NCI-H748 treated with DMSO at 0.1 percent for 48 hours (cell line): ENCODE measurements at places on chromosomes 7 and 10.

DNA sequence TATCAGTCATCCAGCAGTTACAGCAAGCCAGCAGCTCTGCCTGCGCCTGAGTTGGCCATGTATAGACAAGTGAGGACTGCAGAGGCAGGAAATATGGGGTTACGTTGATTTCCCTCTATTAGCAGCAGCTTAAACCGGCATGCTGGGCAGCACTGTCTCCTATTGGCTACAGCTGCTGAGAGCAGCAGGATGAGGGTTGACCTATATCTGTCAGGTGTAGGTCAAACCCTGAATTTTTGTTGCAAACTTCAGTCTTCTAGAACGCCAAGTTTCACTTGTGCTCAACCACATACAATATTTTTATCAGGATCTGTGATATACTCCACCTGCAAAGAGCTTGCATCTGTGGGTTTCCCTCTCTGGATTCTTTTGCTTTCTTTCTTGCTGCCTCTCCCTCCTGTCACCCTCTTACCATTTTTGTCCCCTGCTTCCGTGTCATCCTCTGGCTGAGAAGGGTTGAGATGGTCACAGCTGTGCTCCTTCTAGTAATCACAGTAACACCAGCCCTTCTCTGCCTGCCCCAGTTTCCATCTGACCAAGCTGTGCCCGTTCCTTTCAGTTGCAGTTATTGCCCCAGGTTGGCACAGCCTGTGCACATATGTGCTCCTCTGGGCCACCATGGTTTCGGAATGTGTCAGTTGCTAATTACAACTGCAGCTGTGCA is 23.8 kb upstream of the GLCCI1 start:
- no peak for DNase-seq

DNA sequence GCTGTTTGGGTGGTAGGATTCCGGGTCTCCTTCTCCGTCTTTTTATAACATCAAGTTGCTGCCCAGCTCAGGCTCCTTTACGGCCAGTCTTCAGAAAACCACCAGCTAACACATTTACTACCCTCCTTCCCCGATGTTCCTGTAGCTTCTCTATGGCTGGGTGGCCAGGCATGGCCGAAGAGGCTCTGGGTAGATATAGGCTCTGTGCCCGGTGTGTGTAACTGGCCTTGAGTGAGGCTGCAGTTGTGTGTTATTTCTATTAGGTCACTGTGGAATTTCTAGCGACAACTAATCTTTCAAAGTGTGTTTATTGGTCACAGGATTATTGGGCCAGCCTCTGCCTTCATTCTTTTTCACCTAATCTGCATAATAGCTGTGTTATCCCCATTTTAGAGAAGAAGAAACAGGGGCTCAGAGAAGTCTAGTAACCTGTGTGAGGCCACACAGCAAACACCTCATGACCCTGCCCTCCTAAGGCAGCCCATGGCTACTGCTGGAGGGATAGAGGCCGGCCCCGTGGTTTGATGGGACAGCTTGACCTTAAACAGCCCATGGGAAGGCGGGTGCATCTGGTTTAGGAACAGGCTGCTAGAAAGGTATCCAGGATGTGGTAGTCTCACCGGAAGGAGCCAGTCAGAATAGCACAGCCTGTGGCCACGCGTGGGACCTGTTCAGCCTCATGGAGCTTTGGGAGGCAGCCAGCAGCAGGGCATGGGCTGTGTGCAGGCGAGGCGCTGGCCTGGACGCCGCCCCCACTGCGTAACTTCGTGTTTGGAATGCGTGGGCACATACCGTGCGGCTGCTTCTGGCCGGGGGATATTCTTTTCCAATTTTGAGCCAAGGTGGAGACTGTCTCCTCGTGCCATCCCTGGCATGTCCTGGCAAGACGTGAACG is 29.7 kb downstream of the HTRA1 start:
- no peak for DNase-seq

DNA sequence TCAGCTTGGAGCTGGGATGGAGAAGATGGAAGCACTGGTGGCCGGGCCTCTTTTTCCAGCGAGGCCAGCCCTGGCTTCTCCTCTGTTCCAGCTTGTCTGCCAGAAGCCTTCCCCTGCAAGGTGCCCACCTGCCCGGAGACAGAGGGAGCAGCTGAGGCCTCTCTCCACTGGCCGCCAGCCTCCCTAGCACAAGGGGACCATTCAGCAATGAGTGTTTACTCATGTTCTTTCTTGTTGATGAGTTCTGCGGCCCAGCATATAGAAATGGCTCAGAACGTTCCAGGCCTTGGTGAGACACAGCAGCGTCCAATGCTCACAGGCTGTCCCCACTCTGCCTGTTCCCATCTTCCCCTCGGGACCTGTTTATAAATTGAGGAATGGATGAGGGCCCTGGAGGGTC is 47.3 kb downstream of the CHST3 start:
- no peak for DNase-seq

GRCh38 chr10:61472090-61472674 is 19.0 kb upstream of the TMEM26 start:
- no peak for DNase-seq

- DNase-seq: no peak
Measured at GRCh38 chr7:38716397-38716796, 85.2 kb upstream of the AMPH start.

- DNase-seq: no peak
Measured at GRCh38 chr7:103988468-103989199, 824 bp downstream of the RELN start.

GRCh38 chr7:38795593-38795992 is 113.4 kb downstream of the VPS41 start:
- DNase-seq: no peak

DNA sequence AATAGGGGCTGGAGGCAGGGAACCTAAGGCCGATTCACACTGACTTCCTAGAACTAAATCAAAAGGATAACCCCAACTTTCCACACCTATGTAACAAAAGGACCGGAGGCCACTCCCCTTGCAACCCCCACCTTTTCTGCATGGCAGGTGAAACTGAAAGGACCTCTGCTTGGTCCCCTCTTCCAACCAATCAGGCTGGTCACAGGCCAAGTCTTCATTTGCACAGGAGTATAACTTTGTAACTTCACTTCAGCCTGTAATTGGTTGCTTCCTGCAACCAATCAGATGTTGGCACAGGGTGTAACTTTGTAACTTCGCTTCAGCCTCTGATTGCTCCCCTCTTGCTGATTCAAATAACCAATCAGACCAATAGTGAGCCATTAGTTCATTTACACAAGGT is 190.0 kb downstream of the FAM107B start:
- DNase-seq: no peak

GRCh38 chr7:142711196-142711595 is 38.1 kb upstream of the PRSS1 start:
- DNase-seq: no peak

GRCh38 chr7:94276027-94276426 is 118.7 kb upstream of the COL1A2 start:
- DNase-seq: no peak

DNA sequence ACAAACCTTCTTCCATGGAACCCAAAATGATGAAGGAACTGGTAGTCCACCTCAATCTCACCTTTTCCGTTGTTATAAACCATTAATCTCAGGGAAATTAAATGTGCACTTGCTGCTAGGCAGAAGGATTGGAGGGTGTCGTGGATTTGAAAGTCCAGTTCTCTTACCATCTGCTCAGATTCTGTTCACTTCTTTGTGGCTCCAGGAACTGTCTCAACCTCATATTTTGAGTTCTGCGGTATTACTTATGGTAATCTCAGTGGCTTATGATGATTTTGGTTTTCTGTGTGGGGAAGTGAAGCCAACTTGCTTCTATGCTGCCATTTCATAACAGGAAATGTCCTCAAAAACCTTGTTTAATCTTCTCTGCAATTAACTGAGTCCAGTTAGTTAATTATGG is 136.4 kb downstream of the CDC14C start:
- DNase-seq: no peak

DNA sequence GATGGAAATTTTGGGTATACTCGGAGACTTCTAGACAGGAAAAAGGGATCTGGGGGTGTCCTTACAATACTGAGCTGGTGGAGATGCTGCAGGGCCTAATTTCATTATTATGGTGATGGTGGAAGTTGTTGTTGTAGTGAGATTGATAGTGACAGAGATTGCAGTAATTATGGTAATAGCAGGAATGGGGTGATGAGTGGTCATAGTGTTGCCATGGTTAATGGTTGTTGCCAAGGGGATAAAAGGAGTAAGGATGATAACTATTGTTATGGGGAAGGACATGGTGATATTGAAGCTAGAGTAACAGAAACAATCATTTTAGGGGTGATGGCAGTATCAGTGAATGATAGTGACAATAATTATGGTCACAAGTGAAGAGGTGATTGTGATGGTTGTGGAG is 27.1 kb upstream of the LBX1 start:
- DNase-seq: no peak

DNA sequence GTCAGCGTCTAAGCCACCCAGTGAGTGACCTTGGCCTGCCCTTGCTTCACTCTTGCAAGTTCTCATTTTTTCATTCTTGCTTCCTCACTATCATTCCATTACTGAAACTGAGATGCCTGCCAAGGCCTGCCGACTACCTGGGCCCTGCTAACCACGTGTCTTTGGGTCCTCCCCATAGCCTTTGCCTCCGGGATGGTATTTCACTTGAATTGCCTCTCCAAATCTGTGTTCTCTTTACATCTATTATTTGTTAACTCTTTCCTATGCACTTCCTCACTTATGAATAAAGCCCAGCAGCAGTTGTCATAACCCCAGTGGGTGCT is 234.6 kb downstream of the SNX10 start:
- DNase-seq: no peak

DNA sequence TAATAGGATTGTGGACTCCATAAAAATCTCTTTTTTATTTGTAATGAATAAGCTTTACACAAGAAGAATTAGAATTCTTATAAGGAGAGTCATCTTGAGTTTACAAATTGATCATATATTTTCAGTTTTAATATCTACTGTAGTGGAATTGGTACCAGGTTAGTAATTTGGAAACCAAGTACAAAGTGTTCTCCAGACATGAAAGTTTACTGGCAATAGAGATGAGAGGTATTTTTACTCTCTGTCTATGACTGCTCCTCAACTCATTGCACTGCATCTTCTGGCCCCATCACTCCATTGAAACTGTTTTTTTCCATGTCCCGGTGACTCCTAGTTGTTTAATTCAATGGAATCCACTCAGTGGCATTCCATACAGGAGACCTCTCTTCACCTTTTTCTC is 164.5 kb upstream of the SMIM30 start:
- no peak for DNase-seq

- DNase-seq: peak; percentile 91
Measured at GRCh38 chr7:28573651-28574301, 161.5 kb downstream of the CREB5 start.

DNA sequence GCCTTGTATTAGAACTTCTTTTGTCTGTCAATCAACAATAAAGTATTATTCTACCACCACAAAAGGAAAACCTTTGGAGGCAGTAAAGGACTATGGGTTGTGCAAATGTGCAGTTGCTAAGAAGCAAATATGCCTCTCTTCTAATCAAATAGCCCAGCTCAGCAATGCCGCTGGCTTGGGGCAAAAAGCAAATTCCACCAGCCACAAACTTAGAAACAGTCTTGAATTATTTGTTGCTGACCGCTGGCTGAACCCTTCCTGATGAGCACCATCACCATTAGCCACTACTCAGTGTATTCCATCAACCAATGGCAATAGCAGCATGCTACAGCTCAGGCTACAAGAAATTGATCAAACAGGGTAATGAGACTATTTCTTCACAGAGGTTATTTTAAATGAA is 51.0 kb downstream of the SKAP2 start:
- no peak for DNase-seq

DNA sequence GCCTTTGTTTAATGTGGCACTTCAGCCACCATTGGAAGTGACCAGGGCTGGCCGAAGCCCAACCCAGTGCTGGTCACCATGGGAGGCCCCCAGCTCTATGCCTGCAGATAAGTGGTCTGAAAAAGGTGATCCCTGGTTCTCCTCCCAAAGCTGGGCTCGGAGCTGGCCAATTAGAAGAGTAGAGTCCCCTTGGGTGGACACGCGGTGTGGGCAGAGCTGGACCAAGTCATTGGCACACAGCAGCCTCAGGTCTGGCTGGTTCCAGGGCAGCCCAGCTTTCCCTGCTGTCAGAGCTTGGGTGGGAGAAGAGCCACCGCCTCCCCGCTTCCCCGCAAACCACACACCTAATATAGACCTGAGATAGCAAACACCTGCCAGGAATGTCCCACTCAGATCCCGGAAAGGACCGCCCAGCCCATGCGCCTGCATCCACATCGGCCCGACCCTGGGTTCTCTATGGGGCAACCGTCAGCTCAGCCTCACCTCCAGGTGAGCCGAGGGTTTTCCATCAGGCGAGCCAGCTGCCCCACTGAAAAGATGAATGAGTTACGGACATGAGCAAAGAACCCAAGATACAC is 84.3 kb downstream of the TCERG1L start:
- DNase-seq: no peak

DNA sequence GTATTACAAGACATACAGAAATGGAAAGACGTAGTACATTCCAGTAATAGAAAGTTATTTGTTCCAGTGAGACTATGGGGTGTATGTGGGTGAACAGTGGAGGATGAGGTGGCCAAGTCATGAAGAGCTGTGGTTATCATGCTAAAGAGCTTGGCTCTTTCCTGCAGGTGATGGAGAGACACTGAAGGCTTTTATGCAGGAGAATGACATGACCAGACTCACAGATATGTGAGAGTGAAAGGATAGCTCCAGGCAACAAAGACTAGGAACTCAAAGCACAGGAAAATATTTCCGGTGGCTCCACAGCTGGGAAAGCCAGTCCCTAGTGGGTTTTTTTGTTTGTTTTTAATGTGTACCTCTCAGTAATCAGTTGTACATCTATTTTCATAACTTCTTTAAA is 133.5 kb downstream of the TSPAN12 start:
- no peak for DNase-seq

- no peak for DNase-seq
Measured at GRCh38 chr7:2141651-2142050, 91.1 kb downstream of the MAD1L1 start.

DNA sequence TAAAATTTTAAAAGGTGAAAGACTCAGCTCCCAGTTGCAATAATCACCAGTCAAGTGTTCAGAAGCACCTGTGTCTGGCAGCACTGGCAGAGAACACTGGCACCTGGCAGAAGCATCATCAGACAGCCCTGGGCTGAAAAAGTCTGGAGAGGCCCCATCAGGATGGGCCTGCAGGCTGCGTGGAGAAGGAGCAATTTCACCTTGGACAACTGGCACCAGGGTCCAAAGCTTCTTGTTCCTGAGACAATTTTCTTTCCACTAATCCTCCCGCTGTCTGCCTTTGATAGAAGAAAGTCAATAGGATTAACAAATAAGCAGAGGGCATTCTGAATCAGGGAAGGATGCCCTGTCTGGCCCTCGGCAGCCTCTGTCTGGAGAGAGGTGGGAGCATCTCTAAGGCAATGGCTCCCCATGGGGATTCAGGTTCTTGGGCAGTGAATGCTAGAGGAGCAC is 6.5 kb downstream of the COBL start:
- no peak for DNase-seq

- no peak for DNase-seq
Measured at GRCh38 chr7:135177028-135177696, 6.7 kb upstream of the CYREN start.

DNA sequence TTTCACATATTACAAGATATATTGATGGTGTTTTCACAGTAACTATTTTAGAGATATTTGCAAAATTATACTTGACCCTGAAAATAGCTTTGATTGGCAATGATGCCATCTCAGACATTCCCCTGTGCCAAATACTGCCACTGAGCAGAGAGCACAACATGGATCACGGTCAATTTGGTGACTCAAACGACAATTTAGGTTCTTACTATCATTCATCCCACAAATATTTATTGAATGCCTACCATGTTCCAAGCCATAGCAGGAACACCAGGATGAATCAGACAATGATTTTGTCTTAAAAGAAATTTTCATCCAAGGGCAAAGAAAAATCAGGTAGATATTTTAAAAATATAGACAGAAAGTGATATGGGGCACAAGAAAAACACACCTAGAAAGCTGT is 153.2 kb upstream of the ADO start:
- DNase-seq: no peak
